ENCODE measurements at places on chromosomes 3 and 15.

- no peak for DNase-seq
Measured at GRCh38 chr15:93324186-93324975, 235.4 kb upstream of the RGMA start.

- DNase-seq: no peak
Measured at GRCh38 chr3:48762816-48763215, 45.8 kb upstream of the IP6K2 start.

DNA sequence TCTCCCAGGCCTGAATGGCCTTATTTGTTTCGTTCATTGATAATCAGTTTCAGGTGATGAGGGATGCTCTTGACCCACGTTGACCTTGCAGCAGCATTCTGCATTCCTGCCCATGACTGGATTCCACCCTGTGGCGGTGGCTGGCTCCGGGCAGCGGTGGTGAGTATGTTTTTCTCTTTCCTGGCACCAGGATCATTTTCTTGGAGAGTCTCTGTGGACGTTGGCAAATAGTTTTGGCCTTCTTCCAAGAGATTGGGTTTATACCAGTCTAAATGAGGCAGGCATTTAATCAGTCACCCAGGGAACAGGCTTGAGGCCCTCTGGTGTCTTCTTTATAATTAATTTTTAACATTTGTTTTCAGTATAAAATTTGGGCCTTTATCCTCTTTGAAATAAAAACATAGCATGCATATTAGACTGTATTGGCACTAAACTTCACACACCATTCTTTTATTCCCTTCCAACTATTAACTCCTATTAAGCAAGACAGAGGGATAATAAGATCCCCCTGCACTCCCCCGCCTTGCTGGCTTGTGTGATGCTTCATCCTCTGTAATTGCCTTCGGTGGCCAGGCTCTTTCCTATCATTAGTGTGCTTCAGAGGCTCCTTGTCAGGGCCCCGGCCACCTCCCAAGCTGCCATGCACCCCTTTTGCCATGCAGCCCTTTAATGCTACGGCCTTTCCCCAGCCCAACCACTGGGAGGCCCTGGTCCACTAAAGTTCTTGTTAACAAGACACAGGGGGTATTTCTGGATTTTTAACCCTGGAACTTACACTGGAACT is 176.2 kb upstream of the TOPAZ1 start:
- no peak for DNase-seq

GRCh38 chr15:66843581-66843980 is 141.5 kb downstream of the SMAD6 start:
- no peak for DNase-seq

- DNase-seq: no peak
Measured at GRCh38 chr3:114685161-114685560, 391.3 kb downstream of the TIGIT start.

DNA sequence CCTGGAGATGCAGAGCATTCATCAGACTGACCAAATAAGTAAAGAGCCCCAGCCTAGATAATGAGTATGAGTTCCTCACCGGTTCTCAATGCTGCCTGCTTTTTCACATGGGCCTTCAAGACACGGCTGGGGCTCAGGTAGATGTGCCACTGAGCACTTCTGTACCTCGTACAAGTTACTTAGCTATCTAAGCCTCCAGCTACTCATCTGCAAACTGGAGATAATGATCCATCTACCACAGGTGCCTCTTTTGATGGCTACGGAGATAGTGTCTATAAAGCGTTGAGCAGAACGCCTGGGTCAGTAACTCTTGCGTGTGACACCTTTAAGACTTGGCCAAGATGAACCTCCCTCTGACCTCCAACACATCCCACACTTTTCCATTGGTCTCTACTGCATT is 56.3 kb downstream of the CCR4 start:
- no peak for DNase-seq

GRCh38 chr15:68224546-68225250 is 4.8 kb downstream of the CLN6 start:
- DNase-seq: no peak

GRCh38 chr3:56890448-56891091 is 88.8 kb upstream of the ARHGEF3 start:
- no peak for DNase-seq

DNA sequence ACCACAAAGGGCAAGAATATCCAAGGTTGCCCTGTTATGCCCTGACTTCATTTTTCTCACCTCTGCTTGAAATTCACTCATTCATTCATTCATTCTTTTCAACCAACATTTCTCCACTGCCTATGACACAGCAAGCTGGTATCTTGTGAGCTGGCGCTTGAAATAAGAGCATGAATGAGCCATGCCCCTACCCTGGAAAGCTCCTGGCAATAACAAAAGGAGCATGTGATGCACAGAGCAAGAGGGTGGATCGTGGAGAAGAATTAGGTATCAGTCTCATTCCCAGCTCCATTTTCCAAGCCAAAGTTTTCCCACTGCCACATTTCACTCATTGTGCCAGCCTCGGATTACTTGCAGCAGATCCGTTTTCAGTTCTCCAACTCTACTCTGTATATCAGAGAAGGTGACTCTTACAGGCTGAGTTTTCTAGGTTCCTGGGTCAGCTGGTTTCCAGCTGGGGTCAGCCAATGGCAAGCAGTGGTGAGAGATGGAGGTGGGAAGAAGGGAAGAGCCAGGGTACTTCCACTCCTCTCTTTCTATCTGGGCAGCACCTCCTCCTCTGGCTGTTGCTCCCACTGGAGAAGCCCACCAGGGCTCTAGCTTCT is 144.8 kb downstream of the SUCLG2 start:
- DNase-seq: no peak

DNA sequence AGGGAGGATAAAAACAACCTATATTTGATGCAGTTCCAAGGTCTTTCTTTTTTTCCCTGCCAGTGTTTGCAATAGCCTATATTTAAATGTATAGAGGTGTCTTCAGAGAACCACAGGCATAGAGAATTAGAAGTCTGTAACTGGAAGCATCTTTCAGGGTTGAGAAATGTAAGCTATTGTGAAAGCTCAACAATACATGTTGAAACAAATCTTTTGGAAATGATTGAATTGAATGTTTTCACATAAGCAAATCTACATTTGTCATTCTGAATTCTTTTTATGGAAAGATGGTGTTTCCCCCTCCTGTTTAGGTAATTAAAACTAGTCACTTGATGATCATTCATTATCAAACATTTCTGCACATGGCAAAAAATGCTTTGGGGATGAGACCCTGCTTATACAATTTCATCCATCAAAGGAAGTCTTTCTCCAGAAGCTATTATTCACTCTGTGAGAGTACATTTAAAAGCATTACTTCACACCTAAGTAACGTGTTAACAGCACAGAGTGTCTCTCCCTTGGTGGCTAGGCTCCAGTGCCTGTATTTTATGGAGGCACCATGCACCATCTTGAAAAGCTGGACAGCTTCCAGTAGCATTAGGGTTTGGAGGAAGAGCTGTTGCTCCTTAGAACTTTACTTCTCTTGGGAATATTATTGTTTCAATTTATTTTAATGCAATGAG is 406.2 kb downstream of the LSAMP start:
- no peak for DNase-seq

All from thoracic aorta (tissue), 2 donors.